Heart left ventricle (tissue), 16 donors: ENCODE measurements at places on chromosomes 16 and 17. TPM values are rescaled to one million over a fixed set of nuclear protein-coding genes. Genes with fewer than 3 reads are reported as not detected.

The TBC1D26 gene
- not detected for total RNA-seq

The LYZL6 gene
- not detected for total RNA-seq

The NSF gene
- 21.0 TPM for total RNA-seq

The NUFIP2 gene
- 29.9 TPM for total RNA-seq

The PRSS33 gene
- total RNA-seq: not detected

The PPM1D gene
- total RNA-seq: 10.6 TPM
